Sciatic nerve (tissue), 2 donors: ENCODE measurements at places on chromosomes 3 and 15.

GRCh38 chr15:32105258-32106241 is 75.2 kb downstream of the CHRNA7 start:
- DNase-seq = no peak

GRCh38 chr15:79433276-79433990 is 1.3 kb downstream of the MINAR1 start:
- DNase-seq = no peak

GRCh38 chr3:141400073-141400971 is 32.0 kb downstream of the ZBTB38 start:
- no peak for DNase-seq

DNA sequence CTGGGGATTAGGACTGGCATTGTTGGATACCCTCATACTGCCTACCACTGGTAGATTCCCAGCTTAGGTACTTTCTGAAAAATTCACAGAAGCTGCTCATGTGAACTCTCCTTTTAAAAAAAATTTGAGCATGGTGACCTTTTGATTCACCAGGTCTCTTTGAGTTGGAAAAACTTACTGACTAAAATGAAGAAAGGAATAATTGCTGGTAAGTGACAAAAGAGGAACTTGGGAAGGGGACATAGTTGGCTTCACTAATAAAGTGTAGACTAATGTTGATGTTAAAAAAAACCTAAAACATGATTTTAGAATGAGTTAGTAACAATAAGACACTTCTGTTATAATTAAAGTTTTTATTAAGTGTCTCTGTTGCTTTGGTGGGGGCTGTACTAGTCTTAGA is 8.6 kb downstream of the VPS8 start:
- DNase-seq = no peak

DNA sequence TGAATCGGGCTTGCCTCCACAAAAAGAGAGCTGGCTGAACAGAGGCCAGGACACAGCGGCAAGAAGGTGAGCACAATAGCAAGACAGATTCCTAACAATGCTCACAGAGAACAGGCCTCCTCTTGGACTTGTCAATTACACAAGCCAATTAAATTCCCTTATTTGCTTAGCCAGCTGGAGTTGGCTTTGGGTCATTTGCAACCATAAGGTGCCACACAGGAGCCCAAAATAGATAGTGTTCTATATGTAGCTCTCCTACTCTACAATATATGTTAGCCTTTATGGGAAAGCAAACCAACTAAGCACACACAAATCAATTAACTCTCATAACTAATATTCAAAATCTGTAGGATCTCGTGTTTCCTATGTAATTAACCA is 335.6 kb downstream of the FOXP1 start:
- DNase-seq = no peak

- no peak for DNase-seq
Measured at GRCh38 chr15:36773698-36774097, 194.3 kb downstream of the CDIN1 start.

DNA sequence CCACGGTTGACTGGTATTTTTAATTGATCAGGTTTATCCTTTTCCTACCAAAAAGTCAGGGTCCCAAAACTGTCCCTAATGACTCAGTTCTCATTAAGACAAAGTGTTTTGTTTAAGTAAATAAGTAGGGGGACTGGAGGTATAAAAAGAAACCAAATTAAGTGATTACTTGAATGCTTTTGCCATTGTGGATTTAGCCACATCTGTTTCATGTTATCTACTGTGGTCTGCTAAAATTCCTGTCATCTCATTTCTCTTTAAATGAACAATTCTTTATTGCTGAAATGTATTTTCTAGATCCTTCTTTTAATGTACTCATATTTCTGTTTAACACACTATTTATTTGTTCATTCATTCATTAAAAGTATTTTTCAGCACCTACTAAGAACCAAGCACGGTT is 625.9 kb upstream of the ADAMTS9 start:
- DNase-seq = no peak
